ENCODE measurements at places on chromosomes 6 and 20.

DNA sequence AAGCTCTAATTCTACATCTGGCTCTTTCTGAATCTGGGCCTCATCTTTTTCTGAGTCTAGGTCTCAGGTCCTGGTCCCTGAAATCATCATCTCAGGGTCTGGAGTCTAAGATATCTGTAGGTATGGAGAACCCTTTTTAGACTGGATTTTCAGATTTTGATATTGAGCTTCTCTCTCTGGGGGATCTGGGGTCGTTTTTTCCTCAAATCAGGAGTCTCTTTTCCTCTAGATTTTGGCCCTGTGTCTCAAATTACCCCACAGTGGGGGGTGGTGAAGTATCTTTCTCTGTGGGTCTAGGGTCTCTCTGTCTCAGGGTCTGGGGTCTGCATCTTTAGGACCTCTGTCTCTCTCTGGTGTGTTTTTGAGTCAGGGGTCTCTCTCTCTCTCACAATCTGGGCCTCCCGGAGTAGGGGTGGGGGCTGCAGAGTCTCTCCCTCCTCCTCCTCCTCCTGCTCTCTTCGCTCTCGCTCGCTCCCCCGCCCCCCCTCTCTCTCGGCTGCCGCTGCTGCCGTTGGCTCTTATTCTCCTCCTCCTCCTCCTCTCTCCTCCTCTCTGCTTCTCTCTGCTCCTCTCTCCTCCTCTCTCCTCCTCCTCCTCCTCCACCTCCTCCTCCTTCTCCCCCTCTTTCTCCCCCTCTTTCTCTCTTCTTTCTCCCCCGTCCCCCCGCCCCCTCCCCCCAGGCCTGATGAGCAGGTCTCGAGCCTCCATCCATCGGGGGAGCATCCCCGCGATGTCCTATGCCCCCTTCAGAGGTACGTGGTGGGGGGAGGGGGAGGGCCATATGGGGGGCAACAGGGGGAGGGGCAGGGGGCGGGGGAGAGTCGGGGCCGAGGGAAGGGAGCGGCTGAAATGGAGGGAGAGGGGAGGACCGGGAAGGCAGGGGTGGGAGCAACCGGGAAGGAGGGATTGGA lies at the start of gene SYNGAP1:
Gene SYNGAP1 (plus strand): TSS at position 486 of the 911 bp plus-strand sequence. CDS start 200 bp downstream, at position 686.
- DNase-seq: no peak

GRCh38 chr20:32672394-32672981 lies 1.3 kb downstream of the C20orf203 start:
- no peak for DNase-seq

DNA sequence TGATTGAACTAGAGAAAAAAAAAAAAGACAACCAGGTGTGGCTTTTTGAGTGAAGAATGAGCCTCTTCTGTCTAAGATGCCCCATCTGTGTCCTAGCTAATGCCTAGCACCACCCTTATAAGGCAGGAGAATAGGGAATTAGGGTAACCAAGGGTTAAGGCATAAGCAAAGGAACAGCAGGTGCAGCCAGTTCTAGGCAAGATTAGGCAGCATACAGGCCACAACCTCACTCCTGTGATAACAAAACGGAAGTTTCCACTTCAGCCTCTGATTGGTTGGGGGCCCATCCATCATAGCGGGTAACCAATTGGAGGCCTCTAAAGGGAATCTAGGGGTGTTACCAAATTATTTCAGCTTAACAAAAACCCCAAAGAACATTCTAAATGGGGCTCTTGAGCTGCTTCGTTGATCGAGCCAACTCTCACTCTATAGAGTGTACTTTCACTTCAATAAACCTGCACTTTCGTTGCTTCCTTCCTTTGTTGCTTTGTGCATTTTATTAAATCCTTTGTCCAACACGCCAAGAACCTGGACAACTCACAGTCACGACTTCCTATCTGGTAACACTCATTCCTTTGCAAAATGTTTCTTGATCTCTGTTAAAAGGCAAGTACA lies 61.9 kb upstream of the TAGAP start:
- DNase-seq: peak; percentile 91

DNA sequence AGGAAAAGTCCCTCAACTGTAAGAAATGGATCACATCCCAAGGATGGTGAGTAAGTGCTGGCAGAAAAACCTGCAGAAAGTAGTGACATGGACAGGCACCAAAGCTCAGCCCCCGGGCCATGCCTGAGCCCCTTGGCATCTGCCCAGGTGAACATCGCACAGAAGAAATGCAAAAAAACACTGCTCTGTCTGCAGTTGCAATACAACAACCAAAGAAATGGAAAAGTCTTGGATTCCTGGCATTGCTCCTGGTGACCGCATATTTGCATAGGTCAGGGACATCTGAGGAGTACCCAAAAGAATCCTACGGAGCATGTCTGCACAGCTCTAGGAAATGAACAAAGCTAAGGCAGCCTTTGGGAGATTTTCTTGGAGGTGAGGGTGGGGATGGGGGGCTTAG lies 63.1 kb upstream of the PTPRT start:
- DNase-seq: no peak

GRCh38 chr20:10427060-10427692 lies 6.8 kb downstream of the MKKS start:
- DNase-seq: peak; percentile 24

Data from central memory CD4-positive, alpha-beta T cell (primary cell).